ENCODE measurements at places on chromosomes 11 and 22.

DNA sequence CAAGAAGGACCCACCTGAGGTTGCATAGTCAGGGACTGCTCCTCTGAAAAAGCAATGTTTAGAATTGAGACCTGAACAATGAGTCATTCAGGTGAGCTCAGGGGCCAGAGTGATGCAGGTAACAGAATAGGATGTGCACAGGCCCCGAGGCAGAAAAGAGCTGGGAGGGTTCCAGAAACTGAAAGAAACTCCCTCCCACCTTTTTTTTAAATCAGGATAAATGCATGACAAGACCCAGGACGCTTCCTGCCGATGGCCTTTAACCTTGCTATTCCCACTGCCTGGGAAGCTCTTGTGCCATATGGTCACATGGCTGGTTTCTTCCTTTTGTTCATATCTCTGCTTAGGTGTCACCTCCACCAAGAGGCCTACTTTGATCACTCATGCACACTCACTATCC, 214.2 kb upstream of the ZBED5 start:
- no peak for DNase-seq

GRCh38 chr11:73734993-73735392, 25.9 kb downstream of the RAB6A start:
- DNase-seq, result no peak

- DNase-seq, result no peak
These were observed 1.4 kb downstream of the CORO1B start for GRCh38 chr11:67441731-67442351.

DNA sequence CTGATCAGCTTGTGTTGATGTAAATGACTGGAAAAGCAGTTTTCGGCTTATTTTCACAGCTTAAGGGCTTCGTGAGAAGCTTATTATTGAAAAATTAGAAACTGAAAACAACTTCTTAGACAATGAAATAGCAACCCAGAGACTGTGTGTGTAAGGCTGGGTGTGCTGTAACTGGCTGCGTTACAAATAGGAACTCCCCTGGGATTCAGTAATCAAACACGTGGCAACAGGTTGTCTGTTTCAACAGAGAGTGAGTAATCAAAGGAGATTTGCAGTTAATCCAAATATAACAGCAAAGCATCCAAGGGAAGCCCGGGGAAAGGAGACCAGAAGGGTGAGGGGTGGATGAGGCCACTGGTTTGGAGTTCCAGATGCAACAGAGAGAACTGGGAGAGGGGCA, 19.2 kb downstream of the NTM start:
- no peak for DNase-seq

DNA sequence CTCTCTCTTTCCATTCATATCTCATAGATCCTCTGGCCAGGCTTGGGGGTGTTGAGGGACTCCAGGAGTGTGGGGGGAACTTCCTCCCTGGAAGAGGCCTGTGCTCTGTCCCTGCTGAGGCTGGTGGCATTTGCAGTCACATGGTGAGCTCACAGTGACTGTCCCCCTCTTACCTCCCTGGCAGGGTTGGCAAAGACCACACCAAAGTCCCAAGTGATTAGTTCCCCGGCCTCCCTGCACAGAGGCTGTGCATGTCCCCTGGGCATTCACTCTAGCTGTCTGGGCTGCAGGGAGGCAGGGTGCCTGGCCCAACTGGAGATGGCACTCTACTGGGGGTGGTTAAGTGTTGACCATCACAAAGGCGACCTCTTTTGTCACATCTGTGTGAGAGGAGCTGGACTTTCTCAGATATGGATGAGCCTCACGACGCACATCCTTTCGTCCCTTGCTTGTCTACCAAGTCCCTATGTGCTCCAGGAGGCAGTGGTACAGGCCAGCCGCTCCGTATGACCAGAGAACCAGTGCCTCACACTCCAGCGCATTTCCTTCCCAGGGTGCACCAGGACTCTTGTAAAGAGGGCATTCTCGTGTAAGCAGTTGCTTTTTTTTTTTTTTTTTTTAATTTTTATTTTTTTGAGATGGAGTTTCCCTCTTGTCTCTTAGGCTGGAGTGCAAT, 8.8 kb downstream of the TANGO2 start:
- no peak for DNase-seq

GRCh38 chr11:94858012-94858705, 90.0 kb downstream of the AMOTL1 start:
- no peak for DNase-seq

DNA sequence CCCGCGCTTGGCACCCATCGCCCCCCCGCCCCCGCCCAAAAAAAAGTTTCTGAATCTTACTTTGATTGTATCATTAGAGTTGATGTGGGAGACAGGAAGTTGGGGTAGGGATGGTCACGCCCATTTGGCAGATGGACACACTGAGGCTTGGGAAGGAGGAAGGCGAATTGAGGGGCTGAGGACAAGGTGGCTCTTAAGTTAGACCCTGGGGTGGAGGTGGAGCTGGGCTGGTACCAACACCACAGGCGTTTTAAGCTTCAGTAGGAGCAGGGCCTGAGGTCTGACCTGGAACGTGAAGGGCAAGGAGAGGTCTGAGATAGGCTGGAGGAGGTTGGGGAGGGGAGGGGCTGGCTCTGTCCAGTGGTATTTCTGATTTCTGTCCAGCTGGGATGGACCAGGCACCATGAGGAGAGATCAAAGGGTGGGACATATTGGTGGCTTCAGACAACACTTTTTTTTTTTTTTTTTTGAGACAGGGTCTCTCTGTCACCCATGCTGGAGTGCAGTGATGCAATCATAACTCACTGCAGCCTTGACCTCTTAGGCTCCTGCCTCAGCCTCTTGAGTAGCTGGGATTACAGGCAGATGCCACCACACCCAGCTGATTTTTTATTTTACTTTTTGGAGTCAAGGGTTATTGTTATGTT, 799 bp upstream of the CDC42BPG start:
- DNase-seq, result no peak

- peak; percentile 20 for DNase-seq
These were observed 108.7 kb upstream of the SNX19 start for GRCh38 chr11:131025020-131025419.

DNA sequence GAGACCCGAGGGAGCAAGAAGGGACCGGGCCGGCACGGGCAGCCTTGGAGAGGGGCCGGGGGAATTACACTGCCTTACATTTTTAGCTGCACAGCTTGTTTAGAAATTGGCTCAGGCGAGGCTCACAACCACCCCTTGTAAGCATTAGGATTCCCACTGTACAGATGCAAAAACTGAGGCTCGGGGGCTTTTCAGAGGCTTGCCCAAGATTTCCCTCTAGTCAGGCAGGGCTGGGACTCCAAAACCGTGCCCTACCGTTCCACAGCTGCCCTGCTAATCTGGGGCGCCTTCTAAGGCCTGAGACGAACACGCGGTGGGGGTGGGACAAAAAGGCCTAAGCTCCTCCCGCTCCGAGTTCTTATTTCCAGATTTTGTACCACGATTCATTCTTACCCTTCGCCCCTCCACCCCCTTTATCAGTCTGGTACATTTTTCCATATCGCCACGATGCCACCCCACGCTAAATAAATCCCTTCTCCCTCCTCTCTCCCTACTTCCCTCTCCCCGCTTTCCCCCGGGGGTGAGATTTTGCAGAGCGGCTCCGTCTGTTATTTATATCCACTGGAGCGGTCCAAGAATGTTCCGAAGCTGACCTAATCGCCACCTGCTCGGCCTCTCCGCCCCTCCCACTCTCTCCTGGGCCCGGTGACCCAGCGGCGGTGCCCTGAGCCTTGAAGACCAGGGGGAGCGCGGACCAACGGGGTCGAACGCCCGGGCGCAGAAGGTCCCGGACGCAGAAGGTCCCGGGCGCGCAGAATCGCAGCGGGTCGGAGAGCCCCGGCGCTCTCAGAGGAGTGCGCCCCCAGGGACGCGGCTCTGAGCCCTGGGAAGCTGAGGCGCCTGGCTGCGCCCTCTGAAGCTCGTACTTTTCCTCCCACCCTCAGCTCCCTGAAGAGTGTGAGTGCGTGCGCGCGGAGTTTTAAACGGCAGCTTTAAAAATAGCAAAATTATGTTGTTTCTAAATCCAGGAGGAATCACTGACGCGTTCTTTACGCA, 764 bp upstream of the PACSIN3 start:
- DNase-seq, result no peak

DNA sequence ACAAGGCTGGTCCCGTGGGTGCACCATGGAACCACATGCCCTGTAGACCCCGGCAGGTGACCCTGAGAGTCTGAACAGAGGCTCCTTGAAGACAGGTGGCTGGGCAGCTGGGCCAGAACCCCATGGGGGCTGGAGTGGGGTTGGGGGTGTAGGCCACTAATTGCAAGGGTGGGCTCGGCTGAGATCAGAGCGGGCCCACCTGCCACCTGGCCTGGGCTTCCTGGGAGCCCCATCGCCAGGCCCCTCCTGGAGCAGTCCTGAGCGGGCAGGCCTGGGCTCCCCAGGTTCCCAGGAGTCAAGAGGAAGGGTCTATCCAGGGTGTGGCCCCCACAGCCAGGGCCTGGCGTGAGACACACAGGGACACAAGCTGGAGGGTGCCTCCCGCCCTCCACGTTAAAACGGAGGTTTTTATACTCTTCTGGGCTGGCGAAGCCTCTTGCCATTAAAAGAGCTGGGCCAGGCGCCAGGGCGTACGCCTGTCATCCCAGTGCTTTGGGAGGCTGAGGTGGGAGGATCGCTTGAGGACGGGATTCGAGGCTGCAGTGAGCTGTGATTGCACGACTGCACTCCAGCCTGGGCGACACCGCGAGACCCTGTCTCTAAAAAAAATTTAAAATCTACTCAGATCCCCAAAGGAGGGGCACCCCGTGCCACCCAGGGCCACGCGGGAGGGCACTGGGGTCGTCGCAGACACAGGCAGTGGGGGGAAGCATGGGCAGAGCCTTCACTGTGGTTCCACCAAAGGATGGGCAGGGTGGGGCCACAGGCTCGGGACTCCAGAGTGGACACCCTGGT, 4.8 kb upstream of the TRABD start:
- DNase-seq, result no peak

DNA sequence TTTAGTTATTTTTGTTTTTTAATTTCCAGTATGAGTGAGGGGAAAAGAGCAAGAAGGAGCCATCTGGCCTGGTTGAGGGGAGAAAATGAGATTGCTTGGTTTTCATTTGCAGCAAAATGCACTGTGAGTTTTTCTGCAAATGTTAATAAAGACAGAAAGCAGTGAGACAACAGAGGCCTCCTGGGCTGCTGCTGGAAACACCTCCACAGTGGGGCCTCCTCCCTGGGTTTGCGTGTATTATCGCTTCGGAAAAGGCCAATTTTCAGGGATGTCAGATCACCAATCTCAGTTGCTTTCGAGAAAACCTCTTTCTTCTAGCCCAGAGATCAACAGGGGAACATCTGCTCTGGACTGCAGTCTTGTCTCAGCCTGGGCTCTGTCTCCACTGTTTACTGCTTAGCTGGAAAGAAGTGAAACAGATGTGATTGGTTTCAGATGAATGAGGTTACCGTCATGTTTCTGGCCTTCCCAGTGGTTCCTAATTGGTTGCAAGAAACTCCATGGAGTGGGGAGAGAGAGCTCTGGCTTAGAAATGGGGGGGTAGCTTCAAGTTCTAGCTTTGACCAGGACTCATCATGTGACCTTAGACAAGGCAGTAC, 17.3 kb downstream of the TSPAN18 start:
- no peak for DNase-seq

DNA sequence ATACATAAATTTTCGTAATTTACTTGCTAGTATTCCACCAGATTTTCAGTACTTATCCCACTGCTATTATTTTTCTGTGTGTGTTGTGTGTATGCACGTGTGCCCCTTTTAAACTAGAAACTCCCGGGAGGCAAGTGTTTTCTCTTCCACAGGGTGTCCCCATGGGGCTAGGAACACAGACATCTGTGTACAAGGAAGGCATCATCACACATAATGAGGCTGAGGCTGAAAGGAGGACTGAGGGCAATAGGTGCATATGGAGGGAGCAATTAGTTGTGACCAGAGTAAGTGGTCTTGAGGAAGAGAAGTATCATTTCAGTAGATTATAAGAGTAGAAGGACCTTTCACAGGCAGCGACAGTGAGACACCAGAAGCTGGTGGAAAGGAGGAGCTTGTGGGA, 2.1 kb upstream of the DPAGT1 start:
- no peak for DNase-seq

DNA sequence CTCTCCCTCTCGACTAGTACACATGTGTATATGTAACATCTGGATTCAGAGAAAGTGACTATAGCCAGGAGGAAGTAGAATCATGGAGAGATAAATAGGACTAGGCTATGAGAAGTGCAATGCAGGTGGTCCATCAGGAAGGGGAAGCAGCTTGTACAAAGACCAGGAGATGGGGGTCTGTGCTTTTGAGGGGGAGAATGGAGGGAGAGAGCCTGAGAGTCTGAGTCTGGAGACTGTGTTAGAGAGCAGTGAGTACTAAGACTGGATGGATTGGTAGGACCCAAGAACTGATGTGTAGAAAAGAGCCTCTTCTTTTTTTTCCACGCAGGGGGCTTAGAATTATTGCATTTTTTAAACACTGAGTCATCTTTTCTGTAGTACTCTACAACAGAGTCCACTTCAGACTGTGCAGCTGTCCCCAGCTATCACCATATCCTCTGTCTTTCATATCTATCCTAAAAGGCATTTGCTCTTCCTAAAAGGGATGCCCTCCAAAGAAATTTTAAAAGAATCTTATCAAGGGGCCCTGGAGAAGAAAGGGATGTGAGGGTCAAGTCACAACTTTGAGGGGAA, 80.4 kb downstream of the BDNF start:
- no peak for DNase-seq

GRCh38 chr11:88378422-88379066, 41.0 kb upstream of the CTSC start:
- no peak for DNase-seq

GRCh38 chr11:6307876-6308275, 12.4 kb downstream of the CAVIN3 start:
- no peak for DNase-seq

DNA sequence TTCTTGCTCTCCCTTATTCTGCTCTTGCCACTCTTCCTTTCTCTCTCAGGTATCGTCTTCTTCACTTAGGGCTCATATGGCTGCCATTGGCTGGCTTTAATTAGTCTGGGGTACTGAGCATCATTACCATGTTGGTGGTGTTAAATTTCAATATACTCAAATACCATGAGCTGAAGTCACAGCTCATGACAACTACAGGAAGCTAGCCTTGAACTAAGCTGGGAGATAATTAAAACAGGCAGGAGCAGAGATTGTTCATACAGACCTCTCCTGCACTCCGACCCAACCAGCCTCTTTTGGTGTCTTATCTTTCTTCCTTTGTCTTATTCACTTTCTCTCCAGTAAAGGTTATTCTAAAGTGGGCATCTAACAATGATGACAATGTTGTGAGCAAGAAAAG, 130.9 kb upstream of the BLID start:
- DNase-seq, result no peak

GRCh38 chr22:47345025-47345424, 582.6 kb downstream of the TBC1D22A start:
- DNase-seq, result no peak

- no peak for DNase-seq
These were observed 22.0 kb downstream of the ATG13 start for GRCh38 chr11:46639197-46639839.

DNA sequence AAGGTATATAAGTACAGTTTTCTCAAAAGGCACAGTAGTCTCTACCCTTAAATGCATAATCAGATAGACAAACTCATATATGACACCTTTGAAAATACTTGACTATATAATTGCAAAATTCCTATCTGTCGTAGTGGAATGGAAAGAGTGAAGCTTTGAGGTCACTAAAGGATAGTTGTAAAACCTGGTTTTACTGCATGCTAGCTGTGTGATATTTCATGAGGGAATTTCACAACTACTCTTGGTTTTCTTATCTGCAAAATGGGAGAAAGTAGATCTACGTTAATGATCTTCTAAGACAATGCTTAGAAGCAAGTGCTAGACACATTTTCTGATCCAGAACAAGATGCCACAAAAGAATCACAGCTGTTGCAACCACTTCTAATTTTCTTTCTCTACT, 332.2 kb downstream of the AASDHPPT start:
- DNase-seq, result no peak

All from amygdala (tissue), 56 donors.